Adrenal gland (tissue), 19 donors: ENCODE measurements at places on chromosomes 7 and 10. TPM values are rescaled to one million over a fixed set of nuclear protein-coding genes. Genes with fewer than 3 reads are reported as not detected.

GRCh38 chr10:31708046-31708445 is 220.6 kb downstream of the ARHGAP12 start:
- H3K27me3 ChIP-seq = no peaks in the 10 kb centered on the region
- no peak for DNase-seq
- no peak overlapping the region for H3K4me3 ChIP-seq
- peak overlapping the region; percentile 50 for H3K27ac ChIP-seq

- H3K36me3 ChIP-seq = no peaks in the 10 kb centered on the region
- no peaks in the 10 kb centered on the region for H3K27me3 ChIP-seq
- no peak overlapping the region for H3K4me3 ChIP-seq
- H3K27ac ChIP-seq = no peak overlapping the region
Observed at GRCh38 chr7:114426382-114426781, 11.8 kb downstream of the FOXP2 start.

- H3K36me3 ChIP-seq = no peaks in the 10 kb centered on the region
- no peak overlapping the region for H3K27ac ChIP-seq
- no peaks in the 10 kb centered on the region for H3K27me3 ChIP-seq
Observed at GRCh38 chr7:34034728-34035127, 129.4 kb downstream of the BMPER start.

The SLIT1 gene
- total RNA-seq = 0.13 TPM

The CRTAC1 gene
- 0.97 TPM for total RNA-seq

The VWC2 gene
- total RNA-seq = under 0.01 TPM

DNA sequence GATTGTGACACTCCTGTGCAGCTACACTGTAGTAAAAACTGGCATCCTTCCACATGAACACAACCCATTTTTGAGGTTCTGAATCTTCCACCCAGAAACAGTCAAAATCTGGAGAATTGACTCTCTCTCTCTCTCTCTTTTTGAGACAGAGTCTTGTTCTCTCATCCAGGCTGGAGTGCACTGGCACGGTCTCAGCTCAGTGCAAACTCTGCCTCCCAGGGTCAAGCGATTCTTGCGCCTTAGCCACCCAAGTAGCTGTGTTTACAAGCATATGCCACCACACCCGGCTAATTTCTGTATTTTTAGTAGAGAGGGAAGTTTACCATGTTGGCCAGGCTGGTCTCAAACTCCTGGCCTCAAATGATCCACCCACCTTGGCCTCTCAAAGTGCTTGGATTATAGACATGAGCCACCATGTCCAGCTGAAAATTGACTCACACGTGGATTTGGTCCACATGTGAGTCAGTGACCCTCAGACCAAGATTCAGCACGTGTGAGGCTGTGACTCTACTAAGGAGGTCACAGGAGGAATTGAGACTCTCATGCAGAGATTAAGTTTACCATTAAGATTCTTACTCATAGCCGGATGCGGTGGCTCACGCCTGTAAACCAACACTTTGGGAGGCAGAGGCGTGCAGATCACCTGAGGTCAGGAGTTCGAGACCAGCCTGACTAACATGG is 12.1 kb upstream of the ZNF107 start:
- H3K4me3 ChIP-seq = no peak overlapping the region
- H3K4me1 ChIP-seq = no peaks in the 10 kb centered on the region
- peak; percentile 1 for DNase-seq

- no peaks in the 10 kb centered on the region for H3K27me3 ChIP-seq
- no peaks in the 10 kb centered on the region for H3K4me1 ChIP-seq
- H3K36me3 ChIP-seq = no peaks in the 10 kb centered on the region
- no peak for DNase-seq
- no peak overlapping the region for H3K4me3 ChIP-seq
Observed at GRCh38 chr7:88452646-88453045, 146.0 kb upstream of the STEAP4 start.

DNA sequence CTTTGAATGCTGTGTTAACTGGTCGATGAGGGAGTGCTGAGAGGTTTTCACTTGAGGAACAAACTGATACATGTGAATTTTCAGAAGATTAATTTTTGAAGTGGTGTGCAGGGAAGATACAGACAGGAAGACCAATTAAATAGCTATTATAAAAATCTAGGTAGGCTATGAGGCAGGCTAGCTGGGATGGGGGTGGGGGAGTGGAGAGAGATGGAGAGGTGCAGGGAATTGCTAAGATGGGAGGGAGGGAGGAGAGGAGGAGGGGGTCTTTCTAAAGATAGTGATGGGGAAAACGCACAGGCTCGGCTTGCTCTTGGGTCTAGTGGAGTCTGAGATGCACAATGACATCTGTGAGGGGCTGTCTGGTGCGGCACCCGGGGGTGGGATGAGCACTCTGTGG is 15.2 kb downstream of the ATXN7L1 start:
- H3K4me1 ChIP-seq = no peaks in the 10 kb centered on the region
- no peak overlapping the region for H3K4me3 ChIP-seq
- no peak for DNase-seq
- no peaks in the 10 kb centered on the region for H3K27me3 ChIP-seq

The ZNF488 gene
- not detected for total RNA-seq

The PRR15 gene
- 9.0 TPM for total RNA-seq

GRCh38 chr10:4781955-4782354 is 44.1 kb upstream of the AKR1E2 start:
- no peak overlapping the region for H3K4me3 ChIP-seq
- DNase-seq = no peak
- no peaks in the 10 kb centered on the region for H3K27me3 ChIP-seq
- no peaks in the 10 kb centered on the region for H3K4me1 ChIP-seq
- no peak overlapping the region for H3K27ac ChIP-seq

DNA sequence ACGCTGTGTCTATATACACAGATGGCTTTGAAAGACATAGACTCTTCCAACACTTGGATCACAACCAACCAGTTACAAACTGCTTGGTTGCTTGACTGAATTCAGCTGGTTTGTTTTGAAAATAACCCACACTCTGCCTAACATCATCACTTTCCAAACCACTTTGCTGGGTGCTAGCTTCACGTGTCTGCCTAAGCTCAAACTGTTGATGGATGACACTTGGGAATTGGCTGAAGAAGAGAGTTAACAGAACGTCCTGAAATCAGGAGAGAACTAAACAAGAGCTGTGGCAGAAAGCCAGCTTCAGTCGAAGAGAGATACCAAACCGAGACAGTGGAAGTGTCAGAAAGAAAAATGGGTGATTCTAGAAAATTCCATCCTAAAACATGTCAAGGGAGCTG is 420.8 kb upstream of the AUTS2 start:
- H3K27ac ChIP-seq = no peak overlapping the region
- no peak for DNase-seq
- no peaks in the 10 kb centered on the region for H3K27me3 ChIP-seq
- H3K4me1 ChIP-seq = no peaks in the 10 kb centered on the region

GRCh38 chr10:70695241-70696030 is 23.1 kb downstream of the ADAMTS14 start:
- H3K27me3 ChIP-seq = no peaks in the 10 kb centered on the region
- H3K4me3 ChIP-seq = no peak overlapping the region
- DNase-seq = no peak
- H3K4me1 ChIP-seq = no peaks in the 10 kb centered on the region
- no peak overlapping the region for H3K27ac ChIP-seq

The SMO gene
- 17.3 TPM for total RNA-seq
